ENCODE measurements at places on chromosomes 4 and X.
A peak's percentile ranks its signal among the peaks of the same experiment; 100 is the strongest.

- ATAC-seq = peak; percentile 77
These were observed 539.8 kb upstream of the SLIT2 start for GRCh38 chr4:19711871-19712270.

- ATAC-seq = no peak
These were observed 221.3 kb downstream of the GPAT3 start for GRCh38 chr4:83757121-83757621.

DNA sequence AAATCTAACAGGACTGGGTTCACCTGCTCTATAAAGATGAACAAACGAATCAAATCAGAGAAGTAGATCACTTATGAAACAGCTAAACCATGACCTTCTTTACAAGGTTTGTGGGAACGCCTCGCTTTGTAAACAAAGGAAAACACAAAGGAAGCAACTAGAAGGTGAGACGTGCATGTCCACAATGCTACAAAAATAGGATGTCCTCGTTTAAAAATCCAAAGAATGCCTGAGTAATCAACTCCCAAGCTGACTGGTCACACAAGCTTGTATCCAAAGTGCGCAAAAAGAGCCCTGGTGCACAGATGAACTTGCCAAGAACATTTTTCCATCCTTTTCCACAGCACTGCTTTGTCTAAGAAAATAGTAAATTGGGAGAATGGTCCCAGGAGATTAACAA is 6.3 kb upstream of the SH3KBP1 start:
- ATAC-seq = no peak

GRCh38 chr4:162151386-162151785 is 12.4 kb downstream of the FSTL5 start:
- ATAC-seq = no peak

DNA sequence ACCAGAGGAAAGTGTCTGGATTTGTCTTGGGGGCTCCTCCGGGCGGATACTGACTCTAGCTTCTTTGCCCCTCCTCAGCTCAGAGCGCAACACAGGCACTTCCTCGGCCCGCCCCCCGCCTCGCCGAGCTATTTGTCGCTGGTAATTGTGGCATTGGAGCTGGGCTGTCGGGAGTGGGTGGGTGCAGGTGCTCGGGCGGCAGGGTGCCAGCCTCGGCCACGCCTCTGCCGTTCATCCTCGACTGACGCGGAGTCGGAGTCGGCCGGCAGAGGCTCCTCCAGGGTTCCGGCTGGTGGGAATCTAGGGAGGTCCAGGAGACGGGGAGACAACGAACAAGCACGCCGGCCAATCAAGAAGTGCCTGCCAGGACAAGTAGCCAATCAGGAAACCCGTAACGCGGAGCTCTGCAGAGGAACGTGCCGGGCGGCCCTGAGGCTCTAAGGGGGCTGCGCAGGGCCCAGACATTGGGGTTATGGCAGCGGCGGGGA is 3.9 kb upstream of the SYN1 start:
- peak; percentile 93 for ATAC-seq

- ATAC-seq = no peak
These were observed 2.7 kb upstream of the MAPK10 start for GRCh38 chr4:86362510-86362909.

GRCh38 chr4:126318376-126318775 is 1003.6 kb downstream of the FAT4 start:
- ATAC-seq = no peak

DNA sequence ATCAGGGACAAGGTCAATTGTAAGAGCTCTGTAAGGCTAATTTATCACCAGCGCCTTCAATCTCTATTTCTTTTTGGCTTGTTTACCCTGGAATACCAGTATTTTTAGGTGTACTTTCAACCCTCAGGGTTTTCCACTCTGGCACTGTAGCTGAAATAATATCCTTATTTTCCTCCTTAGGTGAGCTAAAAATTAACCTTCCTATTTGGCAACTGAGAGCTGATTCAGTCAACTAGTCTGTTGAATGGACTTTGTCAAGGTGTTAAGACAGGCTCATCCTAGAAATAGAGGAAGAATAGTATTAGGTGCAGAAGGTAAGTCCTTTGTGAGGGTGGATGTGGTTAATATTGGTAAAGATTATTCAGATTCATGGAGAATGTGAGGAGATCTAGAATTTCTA is 101.3 kb upstream of the BANK1 start:
- ATAC-seq = no peak

GRCh38 chr4:12703036-12703435 is 781.1 kb downstream of the RAB28 start:
- ATAC-seq = no peak

GRCh38 chr4:19486400-19486799 is 765.3 kb upstream of the SLIT2 start:
- peak; percentile 61 for ATAC-seq

GRCh38 chr4:169634975-169635374 is 14.6 kb downstream of the CLCN3 start:
- ATAC-seq = no peak

DNA sequence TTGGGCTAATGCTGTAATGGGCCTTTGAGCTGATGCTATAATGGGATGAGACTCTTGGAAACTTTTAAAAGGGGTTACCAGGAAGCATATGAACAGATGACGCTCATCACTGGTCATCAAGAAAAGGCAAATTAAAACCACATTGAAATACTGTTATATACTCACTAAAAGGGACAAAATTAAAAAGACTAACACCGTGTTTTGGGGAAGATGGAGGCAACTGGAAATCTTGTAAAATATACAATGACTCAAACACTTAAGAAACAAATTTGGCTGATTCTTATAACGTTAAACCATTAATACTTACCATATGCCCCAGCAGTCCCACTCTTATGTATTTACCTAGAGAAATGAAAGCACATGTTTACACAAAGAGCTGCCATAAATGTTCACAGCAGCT is 207.2 kb upstream of the GPRIN3 start:
- ATAC-seq = no peak

DNA sequence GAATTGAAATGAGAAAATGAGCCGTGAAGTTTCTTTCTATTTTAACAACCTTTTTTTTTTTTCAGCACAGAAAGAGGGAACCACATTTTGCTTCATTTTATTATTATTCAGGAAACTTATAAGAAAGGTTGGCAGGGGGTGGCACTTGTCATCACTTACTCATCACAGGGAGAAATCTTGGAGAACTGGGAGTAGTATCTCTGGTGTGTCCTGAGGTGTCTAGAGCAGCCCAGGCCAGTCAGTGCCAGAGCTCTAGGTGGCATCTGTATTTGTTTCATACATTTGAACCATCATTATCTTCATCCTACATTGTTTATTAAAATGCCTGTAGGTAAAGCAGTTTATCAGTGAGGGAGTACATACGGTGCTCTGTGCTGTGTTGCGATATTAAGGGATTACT is 43.8 kb upstream of the ARHGAP24 start:
- ATAC-seq = no peak

- ATAC-seq = no peak
These were observed 121.8 kb upstream of the PJA1 start for GRCh38 chrX:69287095-69287494.

DNA sequence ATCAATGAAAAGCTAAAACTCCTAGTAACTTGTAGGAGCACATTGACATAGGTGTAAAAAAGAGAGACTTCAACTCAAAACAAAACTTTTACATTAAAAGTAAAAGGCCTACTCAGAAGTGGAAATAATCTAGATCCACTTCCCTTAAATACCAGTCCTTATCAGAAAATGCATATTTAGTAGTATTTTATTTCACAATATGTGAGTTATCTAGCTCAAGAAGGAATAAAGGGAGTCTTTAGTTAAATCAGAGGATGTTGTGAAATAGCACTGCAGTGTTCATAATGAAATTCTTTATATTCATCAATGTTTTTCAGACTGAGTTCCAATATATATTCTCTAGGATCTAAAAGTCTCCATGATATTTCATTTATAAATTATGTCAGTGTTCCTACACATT is 715.0 kb downstream of the GRID2 start:
- no peak for ATAC-seq

- no peak for ATAC-seq
These were observed 914.2 kb upstream of the LCORL start for GRCh38 chr4:18935659-18936345.

GRCh38 chr4:16916031-16916430 is 17.6 kb upstream of the LDB2 start:
- ATAC-seq = no peak

- no peak for ATAC-seq
These were observed 109.3 kb downstream of the FAM53A start for GRCh38 chr4:1574601-1575417.

DNA sequence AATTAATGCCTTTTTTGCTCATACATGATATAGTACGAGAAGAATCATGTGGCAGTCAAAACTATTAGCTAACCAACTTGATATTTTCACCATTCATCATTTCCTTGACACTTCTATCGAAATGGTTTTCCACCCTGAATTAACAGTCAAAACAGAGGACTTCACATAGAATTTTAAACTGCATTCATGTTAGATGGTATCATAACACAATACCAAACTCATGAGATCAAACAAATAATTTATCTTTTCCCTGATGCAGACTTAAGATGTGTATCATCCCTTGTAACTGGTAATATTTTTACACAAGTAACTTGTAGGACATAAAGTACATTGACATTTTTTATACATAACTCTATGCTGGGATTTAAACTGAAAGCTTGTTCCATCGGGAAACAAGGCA is 18.2 kb upstream of the ANTXR2 start:
- ATAC-seq = no peak

DNA sequence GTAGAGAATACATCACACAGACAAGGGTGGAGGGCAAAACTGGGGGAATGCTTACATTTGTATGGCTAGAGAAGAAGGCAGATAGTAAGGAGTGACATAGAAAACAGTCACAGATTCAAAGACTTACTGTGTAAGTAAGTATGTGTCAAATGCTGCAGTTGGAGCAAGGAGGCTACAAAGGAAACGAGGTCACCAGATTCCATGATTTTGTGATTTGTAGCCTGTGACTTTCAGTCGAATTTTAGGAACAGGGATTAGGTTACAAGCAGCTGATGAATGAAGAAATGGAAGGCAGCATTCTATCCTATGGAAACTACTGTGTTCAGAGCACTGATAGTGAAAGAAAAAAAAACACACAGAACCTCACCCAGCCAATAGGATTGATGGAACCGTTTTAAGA is 407.9 kb downstream of the IL15 start:
- no peak for ATAC-seq
